ENCODE measurements at places on chromosomes 6 and 20.

- DNase-seq, result no peak
These were observed 101.1 kb downstream of the MAP3K7 start for GRCh38 chr6:90485635-90486277.

GRCh38 chr6:15148356-15148946, 97.4 kb upstream of the JARID2 start:
- DNase-seq, result no peak

- DNase-seq, result no peak
These were observed 694.3 kb upstream of the FLRT3 start for GRCh38 chr20:15031546-15032351.

DNA sequence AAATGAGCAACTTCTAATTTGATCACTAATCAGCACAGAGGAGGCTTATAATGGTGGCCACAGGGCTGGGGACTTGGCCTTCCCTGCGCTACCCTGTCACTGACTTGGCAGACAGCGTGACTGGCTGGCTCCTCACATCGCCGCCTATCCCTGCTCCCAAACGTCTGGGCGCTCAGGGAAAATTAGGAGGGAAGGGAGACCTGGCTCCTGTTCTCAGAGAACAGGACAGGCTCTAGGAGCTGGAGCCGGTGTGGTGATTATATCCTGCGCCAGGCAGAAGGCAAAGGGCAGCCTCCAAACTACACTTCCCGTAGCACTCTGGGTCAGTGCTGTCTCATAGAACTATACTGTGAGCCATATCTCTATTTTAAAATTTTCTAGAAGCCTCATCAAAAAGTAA, 53.4 kb downstream of the VEGFA start:
- no peak for DNase-seq

- peak; percentile 21 for DNase-seq
These were observed 176.5 kb downstream of the SLC16A10 start for GRCh38 chr6:111263837-111264236.

- DNase-seq, result no peak
These were observed 3.8 kb upstream of the TRIB3 start for GRCh38 chr20:376750-377149.

GRCh38 chr6:139748353-139749146, 374.1 kb upstream of the CITED2 start:
- DNase-seq, result no peak

DNA sequence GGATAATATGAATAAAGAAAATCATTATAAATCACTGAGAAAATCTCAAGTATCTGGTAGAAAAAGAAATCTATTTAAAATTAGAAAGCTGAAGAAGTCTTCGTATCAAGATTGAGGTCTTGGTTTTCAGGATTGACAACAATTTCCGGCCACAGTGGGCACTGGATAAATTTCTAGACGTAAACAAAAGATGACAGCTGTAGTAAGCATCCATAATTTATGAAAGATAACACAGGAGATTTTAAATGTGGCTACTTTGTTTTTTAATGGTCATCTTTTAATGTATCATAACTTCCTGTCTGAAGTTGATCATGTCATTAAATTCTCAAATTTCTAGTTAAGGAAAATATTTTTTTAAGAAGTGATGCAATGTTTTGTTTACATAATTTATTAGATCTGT, 444.2 kb downstream of the HTR1B start:
- no peak for DNase-seq

DNA sequence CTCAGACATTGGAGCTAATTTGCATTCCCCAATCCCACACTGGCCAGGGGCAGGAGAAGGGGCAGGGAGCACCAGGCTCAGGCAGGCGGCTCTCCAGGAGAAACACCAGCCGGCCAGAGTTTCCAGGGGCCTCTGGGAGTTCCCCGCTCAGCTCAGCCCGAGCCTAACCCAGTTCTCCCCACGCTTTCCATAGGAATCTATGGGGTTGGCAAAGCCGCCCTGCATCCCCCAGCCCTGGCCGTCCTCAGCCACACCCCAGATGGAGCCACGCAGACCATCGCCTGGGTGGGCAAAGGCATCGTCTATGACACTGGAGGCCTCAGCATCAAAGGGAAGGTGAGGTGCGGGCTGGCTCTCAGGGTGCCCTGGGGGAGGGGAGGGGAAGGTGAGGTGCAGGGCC, 8.2 kb downstream of the NPEPL1 start:
- no peak for DNase-seq

DNA sequence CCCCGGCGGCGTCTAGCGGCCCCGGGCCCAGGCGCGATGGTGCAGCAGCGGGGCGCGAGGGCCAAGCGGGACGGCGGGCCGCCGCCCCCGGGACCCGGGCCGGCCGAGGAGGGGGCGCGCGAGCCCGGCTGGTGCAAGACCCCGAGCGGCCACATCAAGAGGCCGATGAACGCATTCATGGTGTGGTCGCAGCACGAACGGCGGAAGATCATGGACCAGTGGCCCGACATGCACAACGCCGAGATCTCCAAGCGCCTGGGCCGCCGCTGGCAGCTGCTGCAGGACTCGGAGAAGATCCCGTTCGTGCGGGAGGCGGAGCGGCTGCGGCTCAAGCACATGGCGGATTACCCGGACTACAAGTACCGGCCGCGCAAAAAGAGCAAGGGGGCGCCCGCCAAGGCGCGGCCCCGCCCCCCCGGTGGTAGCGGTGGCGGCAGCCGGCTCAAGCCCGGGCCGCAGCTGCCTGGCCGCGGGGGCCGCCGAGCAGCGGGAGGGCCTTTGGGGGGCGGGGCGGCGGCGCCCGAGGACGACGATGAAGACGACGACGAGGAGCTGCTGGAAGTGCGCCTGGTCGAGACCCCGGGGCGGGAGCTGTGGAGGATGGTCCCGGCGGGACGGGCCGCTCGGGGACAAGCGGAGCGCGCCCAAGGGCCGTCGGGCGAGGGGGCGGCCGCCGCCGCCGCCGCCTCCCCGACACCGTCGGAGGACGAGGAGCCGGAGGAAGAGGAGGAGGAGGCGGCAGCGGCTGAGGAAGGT, 715 bp downstream of the SOX12 start:
- DNase-seq, result peak; percentile 53

DNA sequence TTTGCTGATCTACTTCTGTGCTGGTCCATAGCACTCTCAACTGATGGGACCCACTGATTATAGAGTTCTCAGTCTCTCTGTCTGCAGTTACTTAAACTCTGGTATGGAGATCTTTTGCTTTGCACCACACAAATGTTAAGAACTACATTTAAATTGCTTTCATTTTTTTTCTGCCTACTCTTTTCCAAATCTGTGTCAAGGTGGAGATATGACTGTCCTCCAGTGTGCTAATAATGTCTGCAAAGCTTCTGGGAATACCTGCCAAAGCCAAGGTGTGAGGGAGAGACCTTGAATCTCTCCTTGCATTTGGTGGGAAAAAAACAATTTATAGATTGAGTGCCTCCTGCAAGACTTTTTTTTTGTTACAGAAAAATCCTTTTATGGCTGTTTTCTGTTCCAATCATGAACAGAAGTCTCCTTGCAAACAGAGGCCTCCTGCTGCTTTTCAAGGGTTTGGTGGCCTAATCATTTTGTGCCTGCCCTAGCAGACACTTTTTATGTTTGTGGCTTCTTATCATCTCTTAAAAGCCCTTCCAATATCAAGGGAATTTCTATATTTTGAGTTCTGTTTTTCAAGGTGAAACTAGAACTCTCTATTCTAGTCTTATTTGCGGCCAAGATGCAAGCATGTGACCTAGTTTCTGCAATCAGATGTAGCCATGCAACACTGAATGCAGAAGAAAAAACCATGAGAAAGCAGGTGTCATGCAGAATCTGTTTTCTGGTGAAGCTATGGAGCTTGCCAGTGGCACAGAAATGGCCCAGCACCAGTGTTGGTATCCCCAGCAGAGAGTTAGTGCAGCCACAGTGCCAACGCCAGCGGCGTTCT, 23.2 kb upstream of the AKIRIN2 start:
- peak; percentile 73 for DNase-seq

DNA sequence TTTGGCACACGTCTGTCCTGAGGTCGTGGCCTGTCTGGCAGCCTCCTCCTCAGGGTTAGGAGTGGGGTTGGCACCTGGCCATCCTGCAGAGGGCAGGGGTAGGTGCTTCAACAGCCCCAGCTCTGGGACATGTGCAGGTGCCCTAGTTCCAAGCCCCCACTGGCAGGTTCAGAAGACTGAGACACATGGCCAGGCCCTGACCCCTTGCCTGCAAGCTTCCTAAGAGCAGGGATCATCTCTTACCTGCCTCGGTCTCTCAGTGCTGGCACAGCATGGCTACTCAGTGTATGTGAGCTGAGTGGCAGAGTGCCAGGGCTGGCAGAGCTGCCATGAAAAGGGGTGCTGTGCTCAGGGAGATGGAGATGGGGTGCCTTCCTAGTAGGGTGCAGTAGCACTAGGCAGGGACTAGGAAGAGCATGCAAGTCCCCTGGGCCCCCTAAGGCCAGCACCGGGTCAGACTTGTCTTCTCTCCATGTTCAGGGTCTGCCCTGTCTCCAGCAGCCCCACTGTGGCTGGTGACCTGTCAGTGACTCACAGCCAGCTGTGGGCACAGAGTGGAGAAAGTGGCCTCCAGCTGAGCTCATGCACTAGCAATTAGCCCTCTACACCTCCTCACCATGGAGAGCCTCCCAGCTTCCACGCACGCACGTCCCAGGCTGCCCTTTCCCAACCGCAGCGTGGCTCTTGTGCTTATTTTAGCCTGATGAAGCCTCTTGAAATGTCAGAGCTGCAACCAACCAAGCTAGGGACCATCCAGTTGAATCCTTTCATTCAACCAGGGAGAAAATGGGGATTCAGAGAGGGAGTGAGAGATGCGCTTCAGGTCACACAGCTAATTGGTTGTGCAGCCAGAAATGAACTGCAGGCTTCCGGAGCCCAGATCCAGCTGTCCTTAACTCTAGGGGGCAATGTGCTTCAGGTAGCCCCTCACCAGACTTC, 116.6 kb downstream of the MRPL14 start:
- no peak for DNase-seq

DNA sequence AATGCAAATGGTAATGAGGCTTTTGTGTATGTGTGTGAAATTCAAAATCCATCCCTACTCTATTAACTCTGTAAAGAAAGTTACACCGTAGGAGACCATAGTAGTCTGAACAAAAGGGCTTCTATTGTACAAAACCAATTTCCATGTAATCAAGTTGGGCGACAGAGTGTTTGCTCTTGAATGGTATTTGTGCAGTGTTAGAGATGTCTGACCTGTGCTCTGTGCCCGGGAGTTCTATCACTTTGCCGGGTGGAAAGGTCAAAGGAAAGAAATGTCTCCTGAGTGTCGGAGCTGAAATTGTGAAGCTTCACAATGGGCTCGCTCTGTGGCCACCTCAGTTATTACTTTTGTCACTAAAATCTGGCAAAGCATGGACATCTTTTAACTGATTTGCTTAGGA, 312.0 kb downstream of the SAMD5 start:
- no peak for DNase-seq

Measured in activated CD4-positive, alpha-beta T cell treated with anti-CD3 and anti-CD28 coated beads, Interleukin-2, Interleukin-6, amounts not matched to agents 100 ng/mL and 50 ng/mL, durations not matched to agents 16 hours and 8 hours (primary cell).